ENCODE measurements at places on chromosomes 6 and 20. TPM values are rescaled to one million over a fixed set of nuclear protein-coding genes. Genes with fewer than 3 reads are reported as not detected.

- peak; percentile 45 for DNase-seq
Measured at GRCh38 chr6:143842461-143842901, 657 bp upstream of the LTV1 start.

GRCh38 chr20:62832951-62833391, 16.1 kb downstream of the COL9A3 start:
- peak; percentile 14 for DNase-seq

GRCh38 chr6:138403324-138403800, 661 bp upstream of the HEBP2 start:
- peak; percentile 34 for DNase-seq

- DNase-seq: no peak
Measured at GRCh38 chr20:59064214-59064722, 21.7 kb upstream of the PRELID3B start.

GRCh38 chr6:114634016-114634415, 291.2 kb upstream of the HS3ST5 start:
- DNase-seq: no peak

DNA sequence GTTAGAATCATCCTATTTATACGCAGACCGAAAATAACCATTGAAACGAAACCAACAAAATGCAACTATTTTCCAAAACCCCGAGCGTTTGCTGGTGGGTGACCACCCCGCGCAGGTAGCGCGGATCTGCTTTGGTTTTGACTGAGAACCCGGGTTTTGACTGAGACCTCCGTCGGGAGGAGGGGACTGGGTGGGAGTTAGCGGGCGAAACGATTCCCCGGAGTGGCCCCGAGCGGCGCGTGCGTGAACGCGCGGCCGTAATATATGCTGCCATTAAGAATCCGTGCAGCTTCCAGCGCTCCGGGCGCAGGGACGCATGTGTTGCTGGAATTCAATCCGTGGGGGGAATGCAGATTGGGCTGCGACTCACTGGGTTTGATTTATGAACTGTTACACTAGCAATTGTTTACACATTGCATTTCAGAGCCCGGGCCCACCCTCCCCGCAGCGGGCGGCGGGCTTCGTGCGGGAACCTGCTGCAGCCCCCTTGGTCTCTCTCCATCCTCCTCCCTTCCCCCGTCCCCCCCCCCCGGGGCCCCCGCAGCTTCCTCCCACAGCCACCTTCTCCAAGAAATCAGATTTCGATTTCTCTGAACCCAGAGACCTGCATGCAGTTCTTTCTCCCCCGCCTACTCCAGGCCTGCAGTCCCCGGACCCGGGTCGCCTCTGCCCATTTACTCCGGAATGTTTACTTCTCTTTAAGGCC, 9.9 kb downstream of the NRN1 start:
- DNase-seq: peak; percentile 28

The SLC22A1 gene
- 1.8 TPM for total RNA-seq

DNA sequence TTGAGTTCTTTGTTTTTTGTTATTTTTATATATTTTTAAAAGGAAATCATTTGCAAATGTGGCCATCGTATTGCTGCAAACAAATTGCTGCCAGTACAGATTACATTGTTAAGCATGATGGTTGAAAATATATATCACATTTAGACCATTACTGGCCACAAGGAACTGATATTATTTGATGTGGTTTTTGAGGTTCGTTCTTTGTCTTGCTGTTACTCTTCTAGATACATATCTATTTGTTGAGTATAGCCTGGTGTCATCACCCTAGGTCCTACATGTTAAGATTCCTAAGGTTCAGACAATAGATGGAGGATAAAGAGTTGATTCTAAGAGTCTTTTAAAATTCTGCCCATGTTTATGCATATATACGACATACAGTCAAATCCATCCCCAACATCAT, 306.0 kb downstream of the FARS2 start:
- DNase-seq: no peak

DNA sequence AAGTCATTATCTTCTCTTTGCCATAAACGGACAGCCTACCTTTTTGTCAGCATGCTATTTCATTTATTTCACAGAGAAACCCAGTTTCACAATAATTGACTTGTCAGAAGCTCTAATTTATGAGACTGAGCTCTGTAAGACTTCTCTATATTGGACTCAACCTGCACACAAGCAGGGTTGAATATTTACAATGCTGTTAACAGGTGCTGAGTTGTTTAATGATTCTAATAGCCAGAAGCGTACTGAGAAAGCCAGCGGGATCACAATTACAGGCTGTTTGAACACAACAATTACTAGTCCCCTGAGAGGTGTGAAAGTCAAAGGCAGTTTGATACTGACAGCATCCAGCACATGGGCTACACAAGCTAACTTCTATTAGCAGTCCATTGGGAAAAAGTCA, 128.2 kb upstream of the SIM1 start:
- no peak for DNase-seq

The TRIM40 gene
- not detected for total RNA-seq

- DNase-seq: no peak
Measured at GRCh38 chr6:154202958-154203357, 153.6 kb downstream of the IPCEF1 start.

GRCh38 chr6:134621858-134622257, 303.9 kb upstream of the SGK1 start:
- no peak for DNase-seq

DNA sequence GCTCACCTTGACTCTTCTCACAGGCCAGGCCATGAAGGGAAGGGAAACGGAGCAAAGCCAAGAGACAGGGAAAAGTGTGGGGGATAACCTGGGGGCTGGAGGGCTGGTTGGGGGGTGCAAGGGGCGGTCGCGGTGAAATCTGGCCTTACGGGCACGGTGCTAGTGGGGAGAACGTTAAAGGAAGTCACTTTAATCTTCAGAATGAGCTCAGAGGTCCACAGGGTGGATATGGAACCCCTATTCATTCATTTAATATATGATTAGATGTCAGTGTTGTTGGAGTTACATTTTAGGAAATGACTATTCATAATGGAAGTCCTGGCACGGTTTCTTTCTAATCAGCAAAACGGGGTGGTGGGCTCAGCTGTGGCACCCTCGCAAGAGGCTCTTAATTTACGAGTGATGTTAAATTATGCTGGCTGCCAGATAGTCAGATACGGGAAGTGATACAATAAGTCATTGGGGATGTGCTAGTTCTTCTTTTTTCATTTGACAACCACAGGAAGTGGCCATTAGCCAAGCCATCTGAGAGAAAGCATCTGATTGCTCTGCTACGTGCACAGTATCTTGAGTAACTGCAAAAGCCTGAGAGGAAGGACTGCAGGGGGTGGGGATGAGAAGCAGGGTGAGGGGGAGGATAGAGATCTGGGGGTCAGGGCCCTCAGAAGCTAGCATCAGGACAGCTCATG, 253.0 kb downstream of the QKI start:
- peak; percentile 31 for DNase-seq

DNA sequence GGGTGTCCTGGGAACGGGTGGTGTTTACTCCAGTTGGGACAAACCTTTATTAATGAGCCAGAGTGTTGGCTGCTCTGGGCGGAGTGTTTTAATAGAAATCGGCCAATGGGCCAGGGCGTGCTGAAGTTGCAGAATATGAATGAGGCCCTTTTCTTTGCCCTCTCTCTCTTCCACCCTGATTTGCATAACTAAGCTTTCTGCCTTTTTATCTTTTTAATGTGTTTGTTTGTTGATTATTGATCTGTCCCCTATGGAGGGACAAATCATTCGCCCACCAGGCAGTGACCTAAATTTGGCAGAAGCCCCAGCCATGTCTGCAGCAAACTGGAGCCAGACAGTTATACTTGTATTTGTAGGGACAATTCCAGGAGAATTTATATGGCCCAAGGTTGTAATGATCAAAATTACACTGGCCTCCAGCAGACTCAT, 420.9 kb downstream of the PREX1 start:
- DNase-seq: no peak

- DNase-seq: no peak
Measured at GRCh38 chr6:44564906-44565524, 177.5 kb downstream of the CDC5L start.

DNA sequence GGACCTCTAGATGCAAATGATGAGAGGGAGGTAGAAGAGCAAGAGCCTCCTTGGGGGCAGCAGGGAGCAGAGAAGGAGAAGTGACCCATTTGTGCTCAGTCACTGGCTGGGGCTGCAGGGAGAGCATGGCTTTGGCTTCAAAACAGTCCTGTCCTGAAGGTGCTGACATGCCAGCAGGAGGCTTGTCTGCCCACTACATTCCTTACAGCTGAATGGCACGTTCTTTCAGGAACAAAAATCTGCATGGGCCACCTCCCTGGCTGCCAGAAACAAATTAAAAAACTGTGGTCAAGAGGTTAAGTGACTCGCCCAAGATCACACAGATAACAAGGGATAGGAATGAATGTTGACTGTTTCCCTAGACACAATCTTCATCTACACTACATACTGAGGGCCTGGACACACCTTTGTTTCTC, 188.8 kb downstream of the HIVEP2 start:
- DNase-seq: no peak

DNA sequence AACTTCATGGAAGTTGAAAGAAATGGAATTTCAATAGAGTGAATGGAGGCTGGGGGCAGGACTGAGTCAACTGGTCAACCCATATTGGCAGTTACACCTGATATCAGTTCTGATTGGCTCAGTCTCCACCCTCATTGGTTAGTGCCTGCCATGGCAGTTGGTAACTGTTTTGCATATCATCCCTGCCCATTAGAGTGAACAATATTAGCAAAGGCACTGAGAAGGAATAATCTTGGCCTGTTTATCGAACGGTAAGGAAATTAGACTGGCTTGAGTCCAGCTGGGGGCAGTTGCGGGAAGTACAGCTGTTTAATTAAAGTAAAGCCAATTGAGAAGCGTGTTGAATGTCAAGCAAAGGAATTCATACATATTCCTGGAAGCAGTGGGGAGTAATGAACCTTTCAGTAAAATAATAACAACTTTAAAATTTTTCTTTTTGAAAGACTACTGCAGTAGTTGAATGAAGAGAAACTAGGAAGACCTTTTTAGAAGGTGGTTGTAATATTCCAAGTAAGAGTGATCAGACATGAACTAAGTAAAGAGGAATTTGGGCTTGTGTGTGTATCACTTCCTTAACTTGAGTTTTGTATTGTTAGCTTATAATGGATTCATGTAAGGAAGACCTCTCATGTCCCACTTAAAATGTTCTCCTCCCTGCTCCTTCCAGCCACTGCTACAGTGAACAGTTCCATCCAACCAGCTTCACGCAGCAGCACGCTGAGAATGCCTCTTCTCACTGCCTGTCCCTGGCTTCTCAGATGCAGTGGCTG, 17.2 kb upstream of the FAM50B start:
- DNase-seq: peak; percentile 25

DNA sequence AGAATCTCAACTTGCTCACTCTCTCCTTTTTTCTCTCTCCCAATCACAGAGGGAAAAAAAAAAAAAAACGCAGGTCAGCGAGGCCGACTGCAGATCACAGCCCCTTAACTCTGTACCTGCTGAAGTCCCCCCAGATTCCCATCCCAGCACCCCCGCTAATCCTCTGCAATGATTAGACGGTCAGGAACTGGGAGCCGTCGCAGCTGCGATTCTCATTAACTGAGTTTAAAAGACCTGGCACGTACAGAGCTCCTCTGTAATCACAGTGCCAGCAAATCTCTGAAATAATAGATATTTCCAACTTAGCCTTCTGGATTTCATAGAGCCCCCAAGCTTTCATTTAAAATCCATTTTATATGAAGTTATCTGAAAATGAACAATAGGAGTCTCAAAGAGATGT, 84.4 kb downstream of the ANKRD60 start:
- DNase-seq: no peak

The FBXO5 gene
- total RNA-seq: 1.9 TPM

- no peak for DNase-seq
Measured at GRCh38 chr6:56005426-56005825, 130.0 kb upstream of the BMP5 start.

The BHLHE23 gene
- total RNA-seq: not detected

The ANGPT4 gene
- total RNA-seq: 0.06 TPM

- no peak for DNase-seq
Measured at GRCh38 chr6:74606582-74607071, 599.2 kb downstream of the COL12A1 start.

The PRKN gene
- 159 TPM for total RNA-seq

DNA sequence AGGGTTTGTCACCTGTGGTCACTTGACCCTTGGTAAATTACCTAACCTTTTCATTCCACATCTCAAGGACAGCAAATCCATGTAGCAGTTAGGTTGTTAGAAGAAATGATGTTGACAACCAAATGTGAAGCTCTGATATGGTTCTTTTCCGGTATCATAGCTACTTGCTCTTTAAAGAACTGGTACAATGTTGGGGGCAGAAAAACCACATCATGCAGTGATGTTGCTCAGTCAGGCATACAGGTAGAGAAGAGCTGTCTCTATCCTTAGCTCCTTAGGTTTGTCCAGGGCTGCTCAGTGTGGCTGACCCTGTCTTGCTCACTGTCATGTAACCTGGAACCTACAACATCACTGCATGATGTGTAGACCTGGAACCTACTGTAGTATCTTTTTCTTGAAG, 135.5 kb downstream of the LRRC1 start:
- DNase-seq: no peak

The CPNE5 gene
- total RNA-seq: 1.4 TPM

DNA sequence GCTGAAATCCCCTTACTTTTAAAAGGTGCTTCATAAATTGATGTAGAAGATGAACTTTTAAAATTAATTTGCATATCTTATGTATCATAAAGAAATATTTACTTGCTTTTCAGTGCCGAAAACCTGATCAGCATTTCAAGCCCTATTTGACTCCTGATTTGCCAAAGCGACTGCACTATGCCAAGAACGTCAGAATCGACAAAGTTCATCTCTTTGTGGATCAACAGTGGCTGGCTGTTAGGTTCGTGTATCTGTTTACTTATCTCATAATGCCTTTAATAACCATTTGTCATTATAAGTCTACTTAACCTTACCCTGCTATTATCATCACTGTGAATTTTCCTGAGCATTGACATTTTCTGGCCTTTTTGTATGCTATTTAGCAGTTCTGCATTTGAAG, 7.8 kb downstream of the OR2A4 start:
- no peak for DNase-seq

The ENPP4 gene
- total RNA-seq: 31.0 TPM

DNA sequence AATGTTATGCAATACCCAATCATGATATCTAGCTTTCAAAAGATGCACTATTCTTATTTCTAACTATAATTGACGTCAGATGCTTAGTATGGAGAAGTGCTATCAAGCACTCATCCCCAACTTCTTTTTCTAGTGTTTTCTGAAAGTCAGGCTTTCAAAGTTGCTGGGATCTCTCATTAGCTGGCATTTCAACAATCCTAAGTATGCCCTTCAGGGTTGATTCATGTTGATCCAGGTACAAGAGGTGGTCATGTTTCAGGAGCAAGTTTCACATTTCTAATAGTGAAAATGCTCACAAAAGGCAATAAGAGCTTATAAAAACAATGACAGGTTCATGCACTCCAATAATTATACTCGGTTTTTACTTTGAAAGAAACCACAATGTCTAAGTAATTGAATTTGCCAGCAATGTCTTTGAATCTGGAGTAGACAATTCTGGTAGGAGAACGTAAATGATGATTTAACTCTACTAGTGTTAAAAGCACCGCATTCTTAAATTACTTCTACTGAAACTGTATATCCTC, 193.7 kb upstream of the KHDRBS2 start:
- no peak for DNase-seq

Data from adrenal gland (tissue), 19 donors.